ENCODE measurements at places on chromosomes 5 and 9.

GRCh38 chr9:90515510-90515909, 127.1 kb downstream of the DIRAS2 start:
- DNase-seq = no peak

DNA sequence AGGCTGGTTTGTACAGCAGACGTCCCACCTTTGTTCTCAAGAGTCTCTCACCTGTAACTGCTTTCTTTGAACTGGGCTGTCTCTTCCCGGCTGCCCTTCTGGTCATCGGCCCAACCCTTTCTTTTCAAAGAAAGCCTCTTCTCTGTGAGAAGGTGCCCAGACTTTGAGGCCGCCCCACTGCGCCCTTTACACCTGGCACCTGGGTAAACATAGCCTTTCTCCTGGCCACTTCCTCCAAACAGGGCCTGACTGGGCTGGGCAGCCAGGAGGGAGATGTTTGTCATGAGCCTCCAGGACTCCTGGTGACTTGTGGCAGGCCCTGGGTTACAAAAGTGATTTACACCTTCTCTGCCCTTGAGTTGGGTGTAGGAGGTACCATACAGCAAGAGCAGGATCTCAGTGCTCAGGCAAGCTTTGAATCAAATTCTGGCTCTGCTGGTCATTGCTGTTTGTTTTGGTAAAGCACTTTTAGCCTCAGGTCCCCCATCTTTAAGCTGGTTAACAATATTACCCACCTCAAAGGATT, 127.2 kb upstream of the CXCL14 start:
- no peak for DNase-seq

DNA sequence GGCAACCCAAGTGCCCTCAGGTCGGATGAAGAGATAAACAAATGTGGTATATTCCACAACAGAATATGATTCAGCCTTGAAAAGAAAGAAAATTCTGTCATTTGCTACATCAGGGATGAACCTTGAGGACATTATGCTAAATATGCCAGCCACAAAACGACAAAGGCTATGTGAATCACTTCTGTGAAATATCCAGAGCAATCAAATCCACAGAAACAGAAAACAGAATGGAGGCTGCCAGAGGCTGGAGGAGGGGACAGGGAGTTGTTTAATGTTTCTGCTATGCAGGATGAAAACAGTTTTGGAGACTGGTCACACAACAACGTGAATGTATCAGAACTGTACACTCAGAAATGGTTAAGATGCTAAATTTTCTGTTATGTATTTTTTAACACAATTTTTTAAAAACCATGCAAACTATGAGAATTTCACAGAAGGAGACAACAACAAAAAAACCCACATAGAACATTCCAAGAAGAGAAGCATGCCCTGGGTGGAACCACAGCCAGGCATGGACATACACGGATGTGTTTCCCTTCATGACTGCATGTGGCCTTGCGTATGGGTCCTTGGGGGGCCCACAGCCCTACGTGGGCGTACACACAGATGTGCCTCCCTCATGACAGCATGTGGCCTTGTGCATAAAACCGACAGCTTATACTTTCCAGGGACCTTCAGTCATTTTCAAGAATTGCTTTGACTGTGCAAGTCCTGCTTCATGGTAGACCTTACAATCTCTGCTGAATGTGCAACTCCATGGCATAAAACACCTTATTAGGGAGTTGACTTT, 146.7 kb downstream of the ROR2 start:
- DNase-seq = no peak

GRCh38 chr9:99421369-99421768, 199.3 kb downstream of the SEC61B start:
- no peak for DNase-seq

DNA sequence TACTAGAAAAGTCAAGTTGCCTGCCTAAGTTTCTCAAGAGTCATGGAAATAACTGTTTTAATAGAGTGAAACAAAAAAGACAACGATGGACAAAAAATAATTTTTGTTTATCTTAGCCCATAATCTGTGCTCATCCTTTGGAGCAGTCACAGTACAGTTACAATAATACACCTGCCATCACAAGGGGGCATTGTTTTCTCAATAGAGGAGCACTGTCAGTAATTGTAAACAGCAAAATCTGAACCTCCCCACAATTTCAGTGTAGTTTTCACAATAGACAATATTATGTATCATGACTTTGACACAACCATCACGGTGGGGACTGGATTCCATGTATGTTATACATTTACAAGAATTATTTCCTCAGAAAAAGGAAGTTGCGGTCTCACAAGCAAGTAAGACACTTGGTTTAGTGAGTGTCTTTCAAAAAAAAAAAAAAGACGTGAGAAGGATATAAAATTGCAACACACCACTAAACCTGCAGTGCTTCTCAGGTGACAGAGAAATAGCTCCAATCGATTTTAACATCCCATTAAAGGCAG, 586.3 kb downstream of the PTPRD start:
- DNase-seq = no peak

DNA sequence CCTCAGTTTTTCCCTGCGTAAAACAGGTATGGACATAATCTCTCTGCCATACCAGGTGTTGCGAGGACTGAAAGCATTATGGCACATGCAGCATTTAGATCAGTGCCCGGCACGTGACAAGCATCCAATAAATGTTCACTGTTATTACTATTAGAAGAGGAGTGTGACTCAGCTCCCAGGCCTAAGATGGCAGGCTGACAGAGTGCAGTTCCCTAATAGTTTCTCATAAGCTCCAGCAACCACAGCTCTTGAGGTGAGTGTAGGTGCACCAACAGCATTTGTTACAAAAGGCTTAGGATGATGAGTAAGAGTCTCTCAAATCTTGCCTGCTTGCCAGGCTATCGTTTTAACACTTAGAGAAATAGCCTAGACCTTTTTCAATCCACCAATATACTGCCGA, 28.9 kb upstream of the GLIS3 start:
- DNase-seq = no peak

DNA sequence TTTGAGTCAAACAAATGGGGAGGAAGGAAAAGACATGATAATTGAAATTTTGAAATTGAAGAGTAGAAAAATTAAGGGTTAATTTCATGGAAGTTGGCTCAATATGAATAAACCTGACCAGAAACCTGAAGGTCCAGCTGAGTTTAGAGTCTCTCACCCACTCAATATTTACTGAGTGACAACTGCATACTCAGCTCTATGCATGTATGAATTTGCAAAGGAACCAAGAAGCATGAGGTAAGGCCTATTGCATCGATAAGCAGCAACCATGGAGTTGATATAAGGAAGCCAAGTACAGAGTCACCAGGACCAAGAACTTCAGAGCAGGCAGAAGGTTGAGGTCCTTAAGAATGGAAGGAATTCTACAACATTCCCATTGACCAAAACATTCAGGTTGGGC, 163.4 kb downstream of the SEMA5A start:
- DNase-seq = no peak

- DNase-seq = no peak
Measured at GRCh38 chr5:74105126-74105780, 479.3 kb downstream of the ARHGEF28 start.

DNA sequence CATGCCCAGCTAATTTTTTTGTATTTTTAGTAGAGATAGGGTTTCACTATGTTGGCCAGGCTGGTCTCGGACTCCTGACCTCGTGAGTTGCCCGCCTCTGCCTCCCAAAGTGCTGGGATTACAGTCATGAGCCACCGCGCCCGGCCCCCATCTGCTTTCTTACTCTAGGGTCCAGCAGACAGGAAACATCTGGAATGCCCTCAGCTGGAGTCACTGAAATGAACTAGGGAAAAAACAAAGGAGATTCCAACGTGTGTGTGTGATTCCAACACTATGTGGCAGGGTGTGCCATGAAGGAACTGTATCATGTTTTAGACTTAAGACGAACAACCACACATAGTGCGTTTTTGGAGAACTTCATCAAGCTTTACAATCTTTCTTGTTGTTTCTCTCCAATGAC, 540.1 kb upstream of the DAP start:
- no peak for DNase-seq

DNA sequence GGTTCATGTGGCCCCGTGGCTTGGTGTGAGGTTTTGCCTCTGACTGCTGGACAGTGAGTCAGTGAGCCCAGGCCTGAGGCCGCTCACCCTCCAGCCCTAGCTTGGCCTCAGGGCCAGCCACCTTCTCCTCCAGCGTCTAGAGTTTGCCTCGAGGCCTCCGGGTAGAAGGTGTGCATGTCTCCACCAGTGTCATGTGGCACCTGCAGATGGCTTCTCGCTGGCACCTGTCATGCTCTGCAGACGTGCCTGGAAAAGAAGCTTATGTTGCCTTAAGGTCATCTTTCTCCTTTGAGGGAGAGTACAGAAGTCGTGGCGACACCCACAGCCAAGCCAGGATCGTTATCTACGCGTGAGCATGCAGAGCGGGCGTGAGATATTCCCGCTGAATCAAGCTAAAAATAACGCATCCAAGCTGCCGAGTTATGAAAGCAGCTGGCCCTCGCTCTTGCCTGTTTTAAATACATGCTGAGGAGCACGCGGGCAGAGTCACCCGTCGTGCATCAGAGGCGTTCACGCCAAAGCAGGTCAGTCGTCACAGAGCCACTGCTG, 79.7 kb upstream of the FCN2 start:
- no peak for DNase-seq

DNA sequence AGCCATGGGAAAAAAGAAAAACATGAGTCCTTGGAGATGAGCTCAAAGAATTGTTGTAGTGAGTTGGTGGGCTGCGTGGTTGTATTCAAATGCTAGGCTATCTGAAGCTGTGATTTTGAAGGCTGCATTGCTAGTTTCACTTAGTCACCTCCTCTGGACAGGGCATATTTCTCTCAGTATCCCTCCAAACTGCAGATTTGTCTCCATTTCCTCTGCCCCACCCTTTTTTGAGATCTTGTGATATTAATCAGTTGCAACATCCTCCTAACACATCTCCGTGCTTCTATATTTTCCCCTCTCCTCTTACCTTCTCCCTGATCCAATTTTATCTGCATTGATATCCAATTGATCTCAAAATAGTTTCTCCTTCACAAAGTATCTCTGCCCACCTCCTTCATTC, 1048.0 kb upstream of the WWC1 start:
- DNase-seq = no peak

DNA sequence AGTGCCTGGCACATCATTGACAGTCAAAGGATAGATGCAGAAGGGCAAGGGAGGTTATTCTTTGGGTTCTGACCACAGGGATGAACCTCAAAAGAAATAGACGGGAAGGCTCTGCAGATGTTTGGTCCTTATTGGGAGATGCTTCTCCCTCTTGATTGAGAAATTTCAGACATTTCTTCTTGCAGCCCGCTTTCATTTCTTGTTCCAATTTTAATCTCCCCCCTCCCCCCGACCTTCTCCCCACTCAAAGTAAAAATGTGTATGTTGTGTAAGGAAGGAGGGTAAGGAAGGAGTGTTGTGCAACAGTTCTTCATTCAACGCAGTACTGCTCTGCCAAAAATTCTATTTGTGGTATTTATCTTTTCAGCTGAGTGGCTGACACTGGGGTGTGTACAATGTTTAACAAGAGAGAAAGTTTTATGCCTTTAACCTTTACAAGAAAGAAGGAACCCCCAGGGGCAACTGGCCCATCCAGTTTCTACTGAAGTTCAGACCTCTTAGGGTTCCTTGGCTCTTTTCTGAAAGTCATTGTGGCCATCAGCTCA, 46.3 kb upstream of the TNFSF15 start:
- DNase-seq = no peak
